Daoy (cell line): ENCODE measurements at places on chromosomes 6 and 20. TPM values are rescaled to one million over a fixed set of nuclear protein-coding genes. Genes with fewer than 3 reads are reported as not detected.

Gene BPIFB2
- not detected in 2 replicates for total RNA-seq

Gene CTSZ
- total RNA-seq, result 82.4 and 127 TPM in 2 replicates

Gene BPIFB1
- not detected in 2 replicates for total RNA-seq

Gene RCAN2
- total RNA-seq, result 1.6 and 2.0 TPM in 2 replicates

Gene PLCB4
- total RNA-seq, result 0.54 and 3.7 TPM in 2 replicates

Gene SYCP2
- 1.7 TPM in 1 of 2 replicates, not detected in the other for total RNA-seq

Gene NKAIN2
- total RNA-seq, result not detected in 2 replicates

Gene PDYN
- not detected in 2 replicates for total RNA-seq

Gene CDSN
- total RNA-seq, result not detected in 2 replicates

Gene PPIL6
- 3.8 and 4.5 TPM in 2 replicates for total RNA-seq

Gene PAX1
- under 0.01 and 0.12 TPM in 2 replicates for total RNA-seq

Gene RAET1L
- total RNA-seq, result 0.36 and 1.1 TPM in 2 replicates

Gene SLC52A3
- 3.0 and 3.6 TPM in 2 replicates for total RNA-seq

Gene SEMG1
- total RNA-seq, result not detected in 2 replicates

Gene TRIM31
- 0.11 TPM in 1 of 2 replicates, not detected in the other for total RNA-seq

Gene NEDD9
- total RNA-seq, result 20.5 and 21.8 TPM in 2 replicates

Gene GFRA4
- total RNA-seq, result not detected in 2 replicates

Gene SGK1
- total RNA-seq, result 40.9 and 41.1 TPM in 2 replicates

Gene POLR1C
- 71.7 and 72.6 TPM in 2 replicates for total RNA-seq

Gene BPI
- 0.09 TPM in 1 of 2 replicates, not detected in the other for total RNA-seq
